Epithelial cell of umbilical artery (primary cell): ENCODE measurements at places on chromosomes 6 and 20. TPM values are rescaled to one million over a fixed set of nuclear protein-coding genes. Genes with fewer than 3 reads are reported as not detected.

Gene TBX18
- 13.0 and 31.5 TPM in 2 replicates for total RNA-seq

Gene FLOT1
- 31.5 and 64.0 TPM in 2 replicates for total RNA-seq

Gene RCAN2
- total RNA-seq = 0.32 TPM in 1 of 2 replicates, not detected in the other

Gene RIPPLY2
- total RNA-seq = not detected in 2 replicates

Gene TXLNB
- total RNA-seq = under 0.01 and 0.15 TPM in 2 replicates

Gene GLP1R
- not detected in 2 replicates for total RNA-seq

Gene SLC22A3
- 0.32 and 0.61 TPM in 2 replicates for total RNA-seq

Gene LY6G6C
- total RNA-seq = not detected in 2 replicates

Gene SLC35D3
- total RNA-seq = under 0.01 TPM in 1 of 2 replicates, not detected in the other
